Neuronal stem cell (in vitro differentiated cells): ENCODE measurements at places on chromosomes 13 and 19.
A peak's percentile ranks its signal among the peaks of the same experiment; 100 is the strongest.

GRCh38 chr19:57812226-57812625, 2.5 kb downstream of the ZNF552 start:
- DNase-seq, result no peak

- DNase-seq, result no peak
Measured at GRCh38 chr19:10800488-10800887, 35.5 kb downstream of the TMED1 start.

DNA sequence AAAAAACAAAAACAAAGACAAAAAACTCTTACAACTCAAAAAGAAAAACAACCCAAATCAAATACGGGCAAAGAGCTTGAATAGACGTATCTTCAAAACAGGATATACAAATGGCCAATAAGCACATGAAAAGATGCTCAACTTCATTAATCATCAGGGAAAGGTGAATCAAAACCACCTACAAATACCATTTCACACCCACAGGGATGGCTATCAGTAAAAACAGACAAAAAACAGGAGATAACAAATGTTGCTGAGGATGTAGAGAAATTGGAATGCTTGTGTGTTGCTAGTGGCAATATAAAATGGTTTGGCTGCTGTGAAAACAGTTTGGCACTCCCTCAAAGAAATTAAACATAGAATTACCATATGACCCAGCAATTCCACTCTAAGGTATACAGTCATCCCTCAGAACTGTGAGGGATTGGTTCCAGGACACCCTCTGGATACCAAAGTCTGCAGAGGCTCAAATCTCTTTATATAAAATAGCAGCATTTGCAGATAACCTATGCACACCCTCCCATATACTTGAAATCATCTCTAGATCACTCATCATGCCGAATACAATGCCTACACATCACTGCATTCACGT, 29.7 kb downstream of the MLLT1 start:
- no peak for DNase-seq

DNA sequence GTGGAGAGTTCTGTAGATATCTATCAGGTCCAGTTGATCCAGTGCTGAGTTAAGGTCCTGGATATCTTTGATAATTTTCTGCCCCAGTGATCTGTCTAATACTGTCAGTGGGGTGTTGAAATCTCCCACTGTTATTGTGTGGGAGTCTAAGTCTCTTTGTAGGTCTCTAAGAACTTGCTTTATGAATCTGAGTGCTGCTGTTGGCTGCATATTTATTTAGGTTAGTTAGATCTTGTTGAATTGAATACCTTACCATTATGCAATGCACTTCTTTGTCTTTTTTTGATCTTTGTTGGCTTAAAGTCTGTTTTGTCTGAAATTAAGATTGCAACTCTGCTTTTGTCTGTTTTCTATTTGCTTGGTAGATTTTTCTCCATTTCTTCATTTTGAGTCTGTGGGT, 15.4 kb downstream of the AP1M1 start:
- no peak for DNase-seq

DNA sequence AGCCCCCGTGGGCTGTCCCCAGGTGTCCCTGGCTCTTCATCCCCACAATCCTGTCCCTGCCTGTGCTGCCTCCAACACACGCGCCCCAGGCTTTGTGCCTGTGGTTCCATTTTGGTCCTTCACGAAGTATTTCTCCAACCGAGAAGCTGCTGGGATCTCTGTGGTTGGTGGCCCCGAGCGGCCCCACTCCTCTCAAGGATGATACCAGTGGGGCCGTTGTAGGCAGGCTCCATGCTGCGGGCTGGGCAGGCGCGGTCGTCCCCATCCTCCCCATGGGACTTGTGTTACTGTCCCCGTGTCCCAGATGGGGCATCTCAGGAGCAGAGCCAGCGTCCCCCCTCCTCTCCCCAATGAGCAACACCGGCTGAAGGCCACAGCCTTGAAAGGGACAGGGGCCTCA, 3.7 kb upstream of the ZNF554 start:
- no peak for DNase-seq

GRCh38 chr19:2084993-2085720, 11.0 kb downstream of the MOB3A start:
- DNase-seq, result no peak

DNA sequence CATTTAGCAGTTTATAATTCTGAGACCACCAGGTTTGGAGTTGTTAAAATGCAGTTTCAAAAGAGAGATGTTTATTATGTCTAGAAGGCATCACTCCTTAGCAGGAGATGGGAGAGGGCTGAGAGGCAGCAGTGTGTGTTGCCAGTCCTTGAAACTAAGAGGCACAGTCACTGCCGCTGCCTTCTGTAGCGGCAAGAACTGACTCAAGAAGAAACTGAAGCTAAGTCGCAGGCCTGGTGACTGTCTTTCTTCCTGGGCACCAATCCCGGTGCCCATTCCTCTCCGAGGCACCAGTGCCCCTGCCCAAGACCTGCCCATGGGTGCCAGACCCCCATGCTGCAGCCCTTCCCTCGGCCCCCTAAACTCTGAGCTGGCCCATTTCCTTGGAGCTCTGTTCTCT, 20.1 kb downstream of the N4BP2L1 start:
- no peak for DNase-seq

DNA sequence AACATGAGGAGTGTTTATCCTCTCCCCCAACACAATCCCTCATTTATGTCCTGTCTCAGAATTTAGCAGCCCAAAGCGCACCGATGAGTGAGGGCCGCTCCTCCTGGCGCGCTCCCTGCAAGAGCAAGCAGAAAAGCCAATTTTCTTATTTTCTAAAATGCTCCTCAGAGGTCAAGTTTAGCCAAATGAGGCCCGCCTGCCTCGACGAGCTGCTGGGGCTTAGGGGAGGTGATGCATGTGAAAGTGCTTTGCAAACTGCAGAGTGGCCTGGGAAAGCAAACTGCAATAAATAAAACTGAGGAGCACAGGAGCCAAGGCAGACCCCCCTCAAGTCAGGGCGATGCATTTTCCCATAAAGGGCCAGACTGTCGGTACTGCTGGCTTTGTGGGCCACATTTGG, 29.0 kb downstream of the CAPS start:
- DNase-seq, result no peak

DNA sequence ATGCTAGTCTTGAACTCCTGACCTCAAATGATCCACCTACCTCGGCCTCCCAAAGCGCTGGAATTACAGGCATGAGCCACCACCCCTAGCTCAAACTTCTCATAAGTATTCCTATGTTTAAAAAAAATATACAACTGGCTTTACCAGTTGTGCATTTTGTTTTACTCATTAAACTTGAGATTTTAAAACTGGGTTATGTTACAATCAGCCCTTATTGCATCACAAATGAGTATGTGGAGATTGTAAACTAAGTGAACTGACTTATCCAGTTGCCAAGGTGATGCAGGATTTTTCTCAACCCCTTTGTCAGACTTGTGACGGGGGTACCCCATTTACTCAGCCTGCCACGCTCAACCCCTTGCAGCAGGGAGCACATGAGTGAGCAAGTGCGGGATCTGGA, 14.4 kb upstream of the GTF2F2 start:
- no peak for DNase-seq

- DNase-seq, result no peak
Measured at GRCh38 chr13:112814905-112815585, 125.2 kb downstream of the ATP11A start.

DNA sequence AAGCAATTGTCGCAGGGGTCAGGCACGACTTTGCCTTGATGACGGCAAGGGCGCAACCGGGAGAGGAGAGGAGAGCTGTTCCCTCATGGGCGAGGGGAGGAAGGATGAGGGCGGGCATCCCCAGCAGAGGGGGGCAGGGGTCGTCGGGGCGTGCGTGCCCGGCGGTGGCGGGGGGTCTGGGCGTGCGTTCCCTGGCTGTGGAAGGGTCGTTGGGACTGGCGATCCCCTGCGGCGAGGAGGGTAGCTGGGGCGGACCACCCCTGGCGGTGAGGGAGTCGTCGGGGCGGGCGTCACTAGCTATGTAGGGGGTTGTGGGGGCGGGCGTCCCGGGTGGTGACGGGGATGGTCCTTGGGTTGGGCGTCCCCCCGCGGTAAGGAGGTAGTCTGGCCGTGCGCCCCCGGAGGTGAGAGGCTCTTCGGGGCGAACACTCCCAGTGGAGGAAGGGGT, 1.7 kb downstream of the COMP start:
- no peak for DNase-seq

GRCh38 chr13:24042710-24043440, 117.6 kb upstream of the SPATA13 start:
- no peak for DNase-seq

- no peak for DNase-seq
Measured at GRCh38 chr13:84649853-84650252, 767.6 kb upstream of the SLITRK1 start.

DNA sequence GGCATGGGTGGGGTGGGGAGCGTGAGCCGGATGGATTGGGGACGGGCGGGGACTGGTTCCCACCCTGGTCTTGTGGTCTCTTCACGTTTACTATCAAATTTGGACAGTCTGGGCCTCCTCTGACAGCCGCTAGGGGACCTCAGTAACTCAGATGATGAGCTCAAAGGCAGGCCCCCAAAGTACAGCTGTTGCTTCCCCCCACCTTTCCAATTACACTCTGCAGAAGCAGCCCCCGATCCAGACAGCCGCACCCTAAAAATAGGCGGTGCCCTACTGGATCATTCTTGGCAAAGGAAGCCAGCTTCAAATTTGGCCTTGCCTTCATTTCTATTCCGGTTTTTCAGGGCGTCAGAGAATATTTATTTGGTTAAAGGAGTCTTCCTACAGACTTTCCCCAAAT, 1.9 kb upstream of the FOXO1 start:
- no peak for DNase-seq

GRCh38 chr19:6023936-6024335, 46.0 kb upstream of the RANBP3 start:
- no peak for DNase-seq

DNA sequence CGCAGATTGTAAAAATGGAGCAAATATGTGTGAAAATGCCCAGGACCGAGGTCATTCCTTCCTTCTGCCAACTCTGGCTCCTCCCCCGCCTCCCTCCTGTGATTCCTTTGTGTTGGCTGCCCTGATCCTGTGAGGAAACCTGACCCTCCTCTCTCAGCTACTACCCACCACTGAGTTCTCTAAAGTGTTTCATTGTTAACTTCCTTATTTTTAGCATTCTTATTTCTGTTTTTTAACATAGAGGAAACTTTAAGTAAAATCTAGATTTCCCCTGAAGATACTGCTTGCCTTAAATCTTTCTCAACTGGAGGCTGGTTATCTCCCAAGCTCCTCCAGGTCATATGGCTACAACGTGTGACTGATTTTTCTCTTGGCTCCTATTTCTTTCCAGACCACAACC, 21.7 kb upstream of the FBXL3 start:
- peak; percentile 37 for DNase-seq

DNA sequence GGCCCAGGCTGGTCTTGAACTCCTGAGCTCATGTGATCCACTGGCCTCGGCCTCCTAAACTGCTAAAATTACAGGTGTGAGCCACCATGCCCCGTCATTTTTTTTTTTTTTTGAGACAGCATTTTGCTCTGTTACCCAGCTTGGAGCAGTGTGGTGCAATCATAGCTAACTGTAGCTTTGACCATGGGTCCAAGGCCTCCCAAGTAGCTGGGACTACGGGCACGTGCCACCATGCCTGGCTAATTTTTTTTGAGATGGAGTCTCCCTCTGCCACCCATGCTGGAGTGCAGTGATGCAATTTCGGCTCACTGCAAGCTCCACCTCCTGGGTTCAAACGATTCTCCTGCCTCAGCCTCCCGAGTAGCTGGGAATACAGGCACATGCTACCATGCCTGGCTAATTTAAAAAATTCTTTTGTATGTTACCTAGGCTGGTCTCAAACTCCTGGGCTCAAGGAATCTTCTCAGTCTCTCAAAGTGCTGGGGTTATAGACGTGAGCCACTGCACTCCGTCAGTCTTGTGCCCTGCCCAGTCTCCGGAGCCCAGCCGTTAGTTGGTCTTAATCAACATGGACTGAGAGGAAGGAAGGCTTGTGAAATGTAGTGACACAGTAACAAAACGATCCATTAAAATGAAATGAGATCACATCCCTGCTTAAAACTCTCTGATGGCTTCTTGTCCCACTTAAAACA, 1.4 kb upstream of the LRG1 start:
- DNase-seq, result no peak

GRCh38 chr19:36215276-36216123, 594 bp downstream of the ZNF146 start:
- DNase-seq, result peak; percentile 5

- DNase-seq, result no peak
Measured at GRCh38 chr19:44530777-44531176, 1.3 kb upstream of the CEACAM20 start.

- no peak for DNase-seq
Measured at GRCh38 chr13:32042551-32042950, 11.0 kb downstream of the FRY start.

GRCh38 chr13:112169941-112170822, 103.2 kb downstream of the SOX1 start:
- DNase-seq, result no peak

GRCh38 chr13:37531049-37531448, 67.5 kb downstream of the POSTN start:
- no peak for DNase-seq

DNA sequence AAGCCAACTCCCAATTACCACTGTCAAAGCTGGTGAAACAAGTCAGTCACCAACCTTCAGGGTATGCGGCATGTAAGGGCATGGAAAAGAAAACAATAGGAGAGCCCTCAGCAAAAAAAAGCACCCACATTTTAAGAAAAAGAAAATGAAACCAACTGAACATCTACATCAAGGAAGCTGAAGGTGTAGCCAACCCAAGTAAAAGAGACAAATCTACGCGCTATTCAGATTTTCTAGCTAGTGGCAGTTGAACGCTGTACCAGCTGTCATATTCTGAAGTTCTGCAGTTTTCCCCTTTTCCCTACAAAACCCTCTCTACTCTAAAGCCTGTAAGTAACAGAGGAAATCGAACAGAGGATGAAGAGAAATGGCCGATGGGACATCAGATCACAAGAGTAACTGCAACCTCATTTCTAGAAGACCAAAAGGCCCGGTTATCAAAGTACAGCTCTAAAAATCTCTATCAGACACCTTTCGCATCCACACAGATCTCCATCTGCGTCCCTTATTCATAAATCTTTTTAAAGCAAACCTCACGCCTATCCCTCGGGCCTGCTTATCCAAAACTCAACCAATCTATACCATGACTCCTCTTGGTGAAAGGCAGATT, 1.4 kb downstream of the MYCBP2 start:
- DNase-seq, result no peak

DNA sequence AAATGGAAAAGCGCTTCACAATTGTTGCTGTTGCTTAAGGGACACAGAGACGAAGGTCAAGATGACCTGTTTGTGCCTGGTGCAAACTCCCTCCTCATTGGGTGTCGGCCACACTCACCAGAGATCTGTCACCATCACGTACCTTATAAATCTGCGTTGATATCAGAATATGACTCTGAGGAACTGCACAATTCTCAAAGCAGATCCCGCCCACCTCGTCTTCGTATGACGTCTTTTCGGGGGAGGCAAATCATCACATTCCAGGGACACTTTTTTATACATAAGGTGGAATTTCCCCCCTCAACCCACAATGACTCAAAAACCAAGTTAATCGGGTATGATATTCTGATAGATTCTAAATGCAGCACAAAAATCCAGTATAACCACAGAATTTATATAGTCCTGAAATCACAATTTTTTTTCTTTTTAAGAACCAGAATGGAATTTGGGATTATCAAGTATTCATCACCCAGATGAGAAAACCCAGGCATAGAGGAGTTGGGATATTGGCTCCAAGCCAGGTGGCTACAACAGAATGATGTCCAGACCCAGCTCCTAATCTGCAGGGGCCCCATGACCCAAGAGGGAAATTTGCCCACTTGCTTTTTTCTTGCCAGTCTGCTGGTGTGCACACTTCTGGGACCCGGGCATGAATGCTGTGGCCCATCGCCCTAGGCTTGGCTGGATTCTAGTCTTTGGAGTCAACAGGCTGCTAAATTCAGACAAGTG, 50.6 kb upstream of the MTIF3 start:
- DNase-seq, result no peak

- DNase-seq, result no peak
Measured at GRCh38 chr19:40418040-40418439, 4.9 kb upstream of the PRX start.
